ENCODE measurements at places on chromosomes 1 and 21. TPM values are rescaled to one million over a fixed set of nuclear protein-coding genes. Genes with fewer than 3 reads are reported as not detected.

DNA sequence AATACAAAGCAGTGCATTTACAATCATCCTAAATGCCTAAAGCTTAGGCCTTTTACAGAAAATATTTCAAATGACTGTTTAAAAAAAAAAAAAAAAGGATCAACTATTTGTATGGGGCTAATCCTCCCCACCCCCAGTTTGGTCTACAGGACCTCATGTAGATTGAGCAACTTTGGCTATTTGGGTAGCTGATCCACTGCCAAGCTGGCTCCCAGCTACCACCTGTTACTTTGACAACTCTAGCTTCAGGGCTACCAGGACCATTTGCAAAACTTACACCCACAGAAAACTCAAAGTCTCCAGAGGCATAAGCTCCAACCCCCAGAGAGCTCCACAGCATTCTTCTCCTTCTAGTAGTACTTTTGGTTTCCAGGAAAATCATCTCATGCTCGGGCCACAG is 29.4 kb downstream of the JAK1 start:
- DNase-seq, result no peak

DNA sequence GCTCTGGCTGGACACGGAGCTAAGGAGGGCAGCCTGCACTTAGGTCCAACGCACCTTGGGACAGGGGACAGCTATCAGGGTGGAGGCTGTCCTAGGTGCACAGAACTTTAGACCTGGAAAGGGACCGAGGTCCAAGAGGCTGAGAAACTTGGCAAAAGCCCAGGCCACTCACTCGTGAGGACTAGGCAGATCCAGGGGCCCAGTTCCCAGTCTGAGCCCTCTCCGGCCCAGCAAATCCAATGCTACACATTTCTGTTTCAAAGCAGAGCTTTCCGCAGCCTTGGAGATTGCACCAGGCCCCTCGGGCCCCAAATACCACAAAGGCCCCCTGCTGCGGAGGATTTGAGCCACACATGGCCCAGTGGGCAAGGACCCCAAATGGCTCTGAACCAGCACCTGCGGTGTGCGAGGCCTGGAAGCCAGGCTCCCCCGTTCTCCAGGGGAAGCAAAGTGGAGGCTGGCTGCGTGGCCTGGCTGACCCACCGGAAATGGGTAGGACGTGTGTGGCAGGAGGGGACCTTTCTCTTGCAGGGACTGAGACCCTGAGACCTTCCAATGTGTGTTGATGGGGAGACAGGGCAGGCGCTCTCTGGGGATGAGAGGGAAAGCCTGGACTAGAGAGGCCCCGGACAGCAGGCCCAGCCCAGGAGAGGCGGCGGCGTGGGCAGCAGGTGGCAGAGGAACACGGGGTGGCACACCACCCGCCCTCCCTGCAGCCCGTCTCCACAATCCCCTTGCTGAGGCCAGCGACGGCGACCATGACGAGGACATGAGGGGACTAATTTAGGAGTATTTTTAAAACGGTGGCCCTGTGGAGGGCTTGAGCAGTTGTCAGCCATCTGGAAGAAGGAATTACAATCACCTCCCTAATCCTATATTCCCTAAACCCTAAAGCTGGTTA is 118.7 kb downstream of the CASZ1 start:
- DNase-seq, result no peak

DNA sequence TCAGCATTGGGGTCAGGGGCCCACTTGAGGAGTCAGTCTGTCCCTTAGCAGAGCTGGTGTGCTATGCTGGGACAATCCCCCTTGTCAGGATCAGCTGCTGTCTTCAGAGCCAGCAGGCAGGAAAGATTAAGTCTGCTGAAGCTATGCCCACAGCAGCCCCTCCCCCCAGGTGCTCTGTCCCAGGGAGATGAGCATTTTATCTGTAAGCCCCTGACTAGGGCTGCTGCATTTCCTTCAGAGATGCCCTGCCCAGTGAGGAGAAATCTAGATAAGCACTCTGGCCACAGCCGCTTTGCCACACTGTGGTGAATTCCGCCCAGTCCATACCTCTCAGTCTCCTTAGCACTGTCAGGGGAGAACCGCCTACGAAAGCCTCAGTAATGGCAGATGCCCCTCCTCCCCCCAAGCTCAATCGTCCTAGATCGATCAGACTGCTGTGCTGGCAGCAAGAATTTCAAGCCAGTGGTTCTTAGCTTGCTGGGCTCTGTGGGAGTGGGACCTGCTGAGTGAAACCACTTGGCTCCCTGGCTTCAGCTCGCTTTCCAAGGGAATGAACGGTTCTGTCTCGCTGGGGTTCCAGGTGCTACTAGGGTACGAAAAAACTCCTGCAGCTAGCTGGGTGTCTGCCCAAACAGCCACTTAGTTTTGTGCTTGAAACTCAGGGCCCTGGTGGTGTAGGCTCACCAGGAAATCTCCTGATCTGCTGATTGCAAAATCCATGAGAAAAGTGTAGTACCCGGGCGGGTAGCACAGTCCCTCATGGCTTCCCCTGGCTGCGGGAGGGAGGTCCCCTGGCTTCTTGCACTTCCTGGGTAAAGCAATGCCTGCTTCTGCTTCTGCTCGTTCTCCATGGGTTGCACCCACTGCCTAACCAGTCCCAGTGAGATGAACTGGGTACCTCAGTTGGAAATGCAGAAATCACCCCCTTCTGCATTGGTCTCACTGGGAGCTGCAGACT is 25.1 kb upstream of the TP53BP2 start:
- no peak for DNase-seq

- DNase-seq, result no peak
Measured at GRCh38 chr1:99370476-99370875, 106.2 kb downstream of the PLPPR4 start.

GRCh38 chr1:220137019-220137786 is 43.3 kb downstream of the IARS2 start:
- DNase-seq, result peak; percentile 2

GRCh38 chr21:44548381-44548780 is 2.9 kb downstream of the KRTAP10-2 start:
- no peak for DNase-seq

Gene AMY2B
- 11.2 TPM for polyA plus RNA-seq

- DNase-seq, result no peak
Measured at GRCh38 chr1:203592156-203592555, 34.5 kb upstream of the ATP2B4 start.

Gene FCGR1A
- polyA plus RNA-seq, result 10.2 TPM

DNA sequence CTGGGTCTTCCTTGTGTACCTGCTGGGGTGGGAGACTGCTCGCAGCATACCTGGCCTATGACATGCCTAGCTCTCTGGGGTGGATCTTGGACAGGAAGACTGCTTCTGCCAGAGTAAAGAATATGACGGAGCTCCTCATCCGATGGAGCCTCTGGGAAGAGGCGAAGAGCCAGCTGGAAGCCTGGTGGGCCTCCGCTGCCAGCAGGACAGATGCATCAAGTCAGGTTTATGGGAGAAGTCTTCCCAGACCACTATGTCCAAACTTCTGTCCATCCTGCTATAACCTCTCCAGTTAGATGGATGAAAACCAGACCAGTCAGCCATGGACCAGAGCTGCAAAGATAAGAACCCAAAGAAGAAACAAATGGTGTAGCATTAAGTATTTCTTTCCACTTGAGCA is 27.7 kb upstream of the NGF start:
- peak; percentile 29 for DNase-seq

Gene PHACTR4
- polyA plus RNA-seq, result 20.2 TPM

Gene PLEKHA6
- 9.5 TPM for polyA plus RNA-seq

Gene SLFNL1
- polyA plus RNA-seq, result 0.24 TPM

DNA sequence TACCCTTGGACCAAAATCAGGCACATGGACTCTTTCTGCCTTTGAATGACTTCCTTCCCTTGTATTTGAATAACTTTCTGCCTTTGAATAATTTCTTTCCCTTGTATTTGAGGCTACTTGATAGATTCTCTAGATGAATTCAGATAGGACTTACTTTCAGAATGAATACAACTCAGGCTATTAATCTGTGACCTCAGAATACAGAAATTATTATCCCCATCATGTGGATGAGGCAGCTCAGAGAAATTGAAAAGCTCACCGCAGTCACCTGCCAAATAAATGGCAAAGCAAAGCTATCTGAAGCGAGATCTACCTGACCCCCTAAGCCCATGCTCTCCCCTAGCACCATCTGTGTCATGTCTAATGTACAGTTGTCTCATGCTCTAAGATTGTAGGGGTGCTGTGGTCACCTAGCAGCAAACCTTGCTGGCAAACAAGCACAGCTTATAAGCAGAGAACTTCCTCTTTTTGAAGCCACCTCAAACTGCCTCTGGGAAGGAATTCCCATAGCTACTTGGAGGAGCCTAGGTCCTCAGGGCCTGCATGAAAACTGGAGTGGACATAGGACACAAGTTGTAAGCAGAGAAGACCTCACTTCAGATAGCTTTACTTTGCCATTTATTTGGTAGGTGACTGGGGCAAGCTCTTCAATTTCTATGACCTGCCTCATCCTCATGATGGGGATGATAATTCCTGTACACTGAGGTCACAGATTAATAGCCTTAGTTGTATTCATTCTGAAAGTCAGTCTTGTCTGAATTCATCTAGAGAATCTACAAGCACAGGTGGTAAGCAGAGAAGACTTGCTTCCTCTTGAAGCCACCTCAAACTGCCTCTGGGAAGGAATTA is 66.1 kb downstream of the FASLG start:
- DNase-seq, result no peak

DNA sequence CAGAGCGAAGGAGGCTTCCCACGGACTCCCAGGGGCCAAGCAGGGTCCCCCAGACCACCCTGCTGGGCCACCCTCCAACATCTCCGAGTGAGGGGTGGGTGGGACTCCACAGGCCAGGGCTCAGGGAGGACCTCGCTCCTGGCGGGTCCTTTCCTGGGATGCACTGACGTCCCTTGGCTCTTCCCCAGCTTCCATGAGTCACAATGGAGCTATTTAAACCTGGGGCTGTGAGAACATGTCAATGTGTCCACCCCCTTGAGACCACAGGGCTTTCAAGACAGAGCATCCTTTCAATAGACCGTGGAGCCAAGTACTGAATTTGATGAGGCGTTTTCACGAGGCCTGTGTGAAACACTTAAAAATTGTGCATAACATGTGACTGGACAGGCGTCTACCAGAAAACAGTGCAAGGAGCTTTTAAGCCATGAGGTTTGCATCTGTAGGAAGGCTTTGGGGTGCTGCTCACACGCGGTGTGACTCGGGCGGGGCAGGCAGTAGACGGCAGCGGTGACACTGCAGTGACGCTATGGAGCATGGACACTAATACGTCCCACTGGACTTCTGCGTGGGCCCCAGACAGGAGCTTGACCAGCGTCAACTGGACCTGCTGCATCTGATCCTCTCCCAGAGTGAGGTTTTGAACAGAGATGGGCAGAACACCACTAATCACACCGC is 24.1 kb upstream of the NPHP4 start:
- no peak for DNase-seq

DNA sequence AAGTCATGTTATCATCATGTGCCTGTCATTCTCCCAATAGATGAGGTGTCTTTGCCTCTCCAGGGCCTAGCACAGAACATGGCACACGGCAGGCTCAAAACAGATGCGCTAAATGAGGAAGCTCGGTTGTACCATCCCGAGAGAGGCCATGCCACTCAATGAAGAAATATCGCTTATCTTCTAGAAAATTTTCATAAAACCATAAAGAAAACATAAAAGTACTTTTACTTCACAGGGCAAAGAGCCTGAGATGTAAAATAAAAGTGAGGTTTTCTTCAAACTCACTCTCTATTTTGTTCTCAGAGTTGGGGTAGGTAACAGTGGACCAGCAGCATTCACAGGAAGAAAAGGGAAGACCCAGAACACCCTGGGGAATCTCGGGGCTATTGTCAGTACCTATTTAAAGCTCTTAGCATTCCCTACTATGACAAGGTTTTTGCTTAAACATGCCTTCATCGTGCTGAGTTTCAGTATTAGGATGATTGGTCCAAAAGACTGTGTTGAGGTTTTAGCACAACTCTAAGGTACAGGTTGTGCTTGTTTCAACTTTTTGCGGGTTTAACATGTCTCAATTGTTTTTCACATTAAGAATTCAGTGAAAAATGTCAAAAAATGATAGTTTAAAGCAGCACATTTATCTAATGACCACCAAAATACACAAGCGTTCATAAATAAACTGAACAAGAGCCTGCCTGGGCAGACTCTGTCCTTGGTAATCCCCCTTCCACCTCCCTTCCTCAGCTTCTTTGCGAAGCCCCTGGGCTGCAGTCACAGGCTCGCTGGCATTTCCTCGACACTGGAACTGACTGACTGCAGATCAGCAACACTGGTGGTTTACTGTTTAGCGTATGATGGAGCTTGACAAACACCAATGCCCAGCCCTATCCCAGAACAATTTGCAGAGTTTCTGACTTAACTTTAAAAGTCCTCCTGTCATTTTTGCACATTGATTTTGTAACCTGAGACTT is 55.6 kb downstream of the COQ8A start:
- no peak for DNase-seq

GRCh38 chr1:212520746-212521145 is 87.8 kb upstream of the ATF3 start:
- no peak for DNase-seq

- DNase-seq, result no peak
Measured at GRCh38 chr1:233281711-233282581, 13.6 kb downstream of the PCNX2 start.

DNA sequence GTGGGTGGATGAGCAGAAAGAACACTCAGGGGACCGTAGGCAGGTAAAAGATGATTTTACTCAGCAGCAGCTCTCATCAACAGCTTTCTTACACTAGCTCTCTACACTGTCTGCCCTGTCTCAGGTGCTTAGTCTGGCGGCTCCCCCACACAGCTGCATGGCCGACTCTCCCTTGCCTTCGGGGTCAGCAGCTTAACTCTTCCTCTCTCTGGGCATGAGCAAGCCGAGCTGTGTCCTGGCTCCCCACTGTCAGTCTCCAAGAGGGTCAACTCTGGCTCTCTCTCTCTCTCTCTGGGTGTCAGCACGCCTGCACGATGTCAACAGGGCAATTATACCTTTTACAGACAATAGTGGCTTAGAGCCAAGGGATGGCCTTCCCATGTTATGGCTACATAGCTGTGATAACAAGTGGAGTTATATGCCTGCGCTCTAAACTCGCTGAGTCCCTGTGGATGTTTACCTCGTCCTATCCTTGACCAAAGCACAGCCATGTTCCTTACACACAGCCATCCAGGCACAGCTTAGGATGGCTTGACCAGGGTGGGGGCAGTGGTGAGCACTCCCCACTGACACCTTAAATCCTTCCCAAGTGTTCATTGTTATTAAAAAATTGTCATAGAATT is 3.1 kb upstream of the BCL10 start:
- no peak for DNase-seq

DNA sequence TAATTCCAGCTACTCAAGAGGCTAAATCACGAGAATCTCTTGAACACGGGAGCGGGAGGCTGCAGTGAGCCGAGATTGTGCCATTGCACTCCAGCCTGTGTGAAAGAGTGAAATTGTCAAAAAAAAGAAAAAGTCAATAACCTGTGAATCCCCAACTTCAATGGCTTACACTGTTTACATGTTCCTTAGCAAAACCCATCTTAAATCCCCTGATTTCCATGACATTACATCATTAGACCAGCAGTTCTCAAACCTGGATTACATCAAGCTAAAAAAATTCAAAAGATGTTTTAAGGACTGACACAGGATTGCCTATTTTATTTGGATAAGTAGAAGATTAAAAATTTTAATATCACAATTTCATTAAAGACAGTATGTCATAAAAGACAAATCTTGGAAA is 12.4 kb downstream of the GPBP1L1 start:
- no peak for DNase-seq
